Natural killer cell treated with Interleukin-12 subunit alpha and Interleukin-12 subunit beta and Interleukin-15 and Interleukin-18, amount 100 ng/mL, for 72 hours (primary cell): ENCODE measurements at places on chromosomes 2 and 18. TPM values are rescaled to one million over a fixed set of nuclear protein-coding genes. Genes with fewer than 3 reads are reported as not detected.

DNA sequence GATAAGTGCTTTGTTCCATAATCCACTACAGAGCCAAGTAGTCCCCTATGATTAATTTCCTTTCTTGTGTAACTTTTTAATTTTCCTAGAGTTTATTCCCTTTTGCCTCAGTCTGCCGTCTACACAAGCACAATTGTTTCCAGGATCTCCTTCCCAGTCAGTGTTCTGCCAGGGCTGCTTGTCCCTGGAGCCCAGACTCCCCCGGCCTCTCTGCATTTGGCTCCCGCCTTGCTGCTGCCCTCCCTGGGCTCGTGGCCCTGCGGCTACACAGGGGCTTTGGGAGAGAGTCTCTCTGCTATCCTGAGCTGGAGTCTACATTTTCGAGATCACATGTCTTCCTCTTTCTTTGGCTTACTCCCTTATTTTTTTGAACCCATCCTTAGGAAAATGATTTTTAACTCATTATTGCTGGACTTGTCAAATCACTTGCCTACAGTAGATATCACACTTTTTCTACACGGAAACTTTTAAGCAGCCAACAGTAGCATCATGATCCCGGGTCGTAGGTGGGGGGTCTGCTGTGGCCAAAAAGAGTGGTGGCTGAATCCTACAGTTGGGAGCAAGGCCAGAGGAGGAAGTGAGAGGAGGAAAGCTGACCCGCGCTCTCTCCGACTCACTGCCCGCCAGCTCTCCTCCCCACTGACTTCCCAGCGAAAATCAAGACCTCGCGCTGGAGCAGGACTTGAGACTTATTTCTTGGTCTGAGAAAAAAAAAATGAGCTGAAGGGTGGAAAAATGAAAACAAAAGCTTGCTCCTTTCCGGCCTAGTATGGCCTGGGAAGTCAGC, 9.4 kb downstream of the FBLN7 start:
- no peak overlapping the region for H3K4me3 ChIP-seq
- no peak overlapping the region for H3K27ac ChIP-seq
- H3K36me3 ChIP-seq: no peaks in the 10 kb centered on the region
- H3K4me1 ChIP-seq: no peaks in the 10 kb centered on the region
- H3K27me3 ChIP-seq: peaks cover 6% of the 10 kb centered on the region

DNA sequence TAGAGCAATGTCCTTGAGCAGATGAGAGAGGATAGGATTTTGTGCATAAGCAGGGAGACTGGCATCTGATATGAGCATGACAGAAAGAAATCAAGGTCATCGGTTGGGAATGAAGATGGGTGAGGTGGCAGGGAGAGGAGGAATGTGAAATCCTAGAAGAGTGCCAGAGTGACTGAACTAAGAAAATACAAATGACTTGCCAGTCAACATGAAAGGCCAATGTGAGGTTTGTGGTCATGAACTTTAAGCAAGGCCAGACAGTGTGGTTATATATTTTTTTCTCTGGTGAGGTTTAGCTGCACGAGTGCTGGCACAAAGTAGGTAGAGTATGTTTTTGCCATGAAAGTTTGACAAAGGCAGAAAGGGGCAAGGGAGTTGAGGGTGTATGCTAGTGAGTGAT, 21.2 kb downstream of the QPCT start:
- DNase-seq: no peak
- peaks cover 8% of the 10 kb centered on the region for H3K27me3 ChIP-seq
- H3K27ac ChIP-seq: no peak overlapping the region
- no peaks in the 10 kb centered on the region for H3K36me3 ChIP-seq
- peaks cover 10% of the 10 kb centered on the region for H3K4me1 ChIP-seq

DNA sequence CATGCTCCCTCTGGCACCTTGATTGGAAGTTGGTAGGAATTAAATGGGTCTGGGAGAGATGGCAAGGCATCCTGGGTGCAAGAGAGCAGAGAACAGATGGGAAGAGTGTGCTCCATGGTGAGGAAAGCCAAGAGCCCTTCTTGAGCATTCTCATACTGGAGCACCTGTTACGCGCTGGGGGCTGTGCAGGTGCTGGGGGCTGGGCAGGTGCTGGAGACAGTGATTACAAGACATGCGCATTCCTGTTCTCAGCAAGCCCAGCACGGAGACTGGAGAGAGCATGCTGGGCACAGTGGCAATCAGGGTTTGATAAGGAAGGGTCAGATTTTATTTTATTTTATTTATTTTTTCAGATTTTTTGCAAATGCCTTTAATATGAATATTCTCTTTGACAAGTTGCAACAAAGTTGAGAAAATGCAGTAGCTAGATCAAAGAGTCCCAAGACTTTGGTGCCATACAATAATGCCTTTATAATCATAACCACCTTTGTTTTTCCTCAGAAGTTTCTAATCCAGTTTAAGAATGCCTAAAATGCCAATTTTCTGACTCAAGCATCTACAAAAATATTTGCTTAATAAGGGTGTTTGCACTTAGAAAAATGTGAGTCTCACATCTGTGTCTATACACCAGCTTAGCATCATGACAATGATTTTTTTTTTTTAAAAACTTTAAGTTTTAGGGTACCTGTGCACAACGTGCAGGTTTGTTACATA, 193.3 kb downstream of the RNF152 start:
- no peak overlapping the region for H3K4me3 ChIP-seq
- H3K27me3 ChIP-seq: peaks cover 21% of the 10 kb centered on the region
- DNase-seq: no peak
- no peak overlapping the region for H3K27ac ChIP-seq

DNA sequence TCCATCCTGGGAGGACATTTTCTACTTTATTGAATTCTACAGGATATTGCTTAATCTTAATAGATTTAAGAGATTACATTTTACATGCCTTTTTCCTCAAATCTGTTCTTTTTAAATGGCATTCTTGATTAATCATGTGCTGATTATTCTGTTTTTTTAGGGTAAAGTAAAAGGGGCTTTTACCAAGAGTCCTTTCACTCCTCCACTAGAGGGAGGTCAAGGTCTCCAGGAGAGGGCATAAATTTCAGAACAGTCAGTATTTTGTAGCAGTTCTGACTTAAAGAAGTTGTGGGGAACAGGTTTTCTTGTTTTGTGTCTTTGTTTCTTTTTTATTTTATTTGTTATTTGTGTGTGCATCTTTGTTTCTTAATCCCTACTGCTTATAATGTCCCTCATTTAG, 25.4 kb downstream of the WDR75 start:
- DNase-seq: no peak
- no peaks in the 10 kb centered on the region for H3K27me3 ChIP-seq
- H3K4me1 ChIP-seq: no peaks in the 10 kb centered on the region
- H3K4me3 ChIP-seq: no peak overlapping the region
- peaks cover 40% of the 10 kb centered on the region for H3K36me3 ChIP-seq
- no peak overlapping the region for H3K27ac ChIP-seq

DNA sequence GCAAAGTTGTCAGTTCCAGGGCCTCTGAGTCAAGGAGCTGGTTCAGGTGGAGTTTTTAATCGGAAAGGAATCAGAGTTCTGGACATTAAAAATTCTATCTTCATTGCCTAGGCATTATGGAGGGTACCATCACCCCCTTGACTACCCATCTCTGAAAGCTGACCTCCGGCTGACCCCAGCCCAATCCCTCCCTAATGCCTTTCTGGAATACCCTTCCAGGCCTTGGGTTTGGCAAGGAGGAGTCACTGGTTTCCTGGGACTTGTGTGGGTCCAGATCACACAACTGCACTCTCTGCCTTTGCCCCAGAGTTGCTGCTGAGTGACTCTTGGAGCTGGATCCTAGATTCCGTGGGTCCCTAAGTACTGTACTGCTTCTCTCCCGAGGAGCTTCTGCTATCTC, 1.0 kb upstream of the OSR1 start:
- H3K4me3 ChIP-seq: no peak overlapping the region
- no peaks in the 10 kb centered on the region for H3K36me3 ChIP-seq
- DNase-seq: no peak
- peaks cover 41% of the 10 kb centered on the region for H3K4me1 ChIP-seq
- H3K27me3 ChIP-seq: peaks cover 62% of the 10 kb centered on the region
- no peak overlapping the region for H3K27ac ChIP-seq

- H3K4me1 ChIP-seq: no peaks in the 10 kb centered on the region
- no peak overlapping the region for H3K27ac ChIP-seq
- H3K4me3 ChIP-seq: no peak overlapping the region
- DNase-seq: no peak
- H3K36me3 ChIP-seq: no peaks in the 10 kb centered on the region
Observed at GRCh38 chr18:36296650-36297416, 680 bp upstream of the FHOD3 start.

The ANKRD30B gene
- total RNA-seq: not detected

DNA sequence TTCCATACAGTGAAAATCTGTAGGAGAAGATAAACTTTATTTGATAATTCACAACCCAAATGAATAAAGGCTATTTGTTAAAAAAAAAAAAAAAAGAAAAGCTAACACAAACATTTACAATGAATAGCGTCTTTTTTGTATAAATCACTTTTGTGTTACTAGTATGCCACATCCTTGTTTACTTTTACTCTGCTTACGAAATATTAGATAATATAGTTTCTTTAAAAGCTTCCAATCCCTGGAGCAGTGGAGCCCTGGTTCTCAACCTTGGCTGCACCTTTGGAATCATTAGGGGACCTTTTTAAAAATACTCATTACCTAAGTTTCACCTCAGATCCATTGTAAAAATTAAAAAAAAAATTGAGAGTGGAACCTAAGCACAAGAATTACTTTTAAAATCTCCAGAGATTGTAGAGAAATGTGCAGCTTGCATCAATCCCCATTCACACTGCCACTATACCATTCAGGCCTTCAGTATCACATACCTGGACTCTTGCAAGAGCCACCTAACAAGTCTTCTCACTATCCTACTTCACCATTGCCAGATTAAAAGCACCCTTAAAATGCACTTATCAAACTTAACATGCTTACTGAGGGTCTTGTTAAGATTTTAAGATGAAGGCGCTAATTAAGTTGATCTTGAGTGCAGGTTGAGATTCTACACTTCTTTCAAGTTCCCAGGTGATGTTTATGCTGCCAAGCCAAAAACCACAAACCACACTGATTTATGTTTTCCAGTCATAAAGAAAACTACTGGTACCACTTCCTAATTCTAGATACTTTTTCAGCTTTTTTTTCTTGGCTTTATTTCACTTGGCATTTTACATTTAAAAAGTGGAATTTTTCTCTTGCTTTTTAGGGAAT, 59.7 kb upstream of the ZC3H15 start:
- H3K27me3 ChIP-seq: no peaks in the 10 kb centered on the region
- DNase-seq: no peak
- no peak overlapping the region for H3K4me3 ChIP-seq
- H3K36me3 ChIP-seq: no peaks in the 10 kb centered on the region

The ACTG2 gene
- not detected for total RNA-seq

- H3K4me3 ChIP-seq: no peak overlapping the region
- no peaks in the 10 kb centered on the region for H3K4me1 ChIP-seq
Observed at GRCh38 chr2:122105171-122105876, 349.9 kb downstream of the TSN start.

DNA sequence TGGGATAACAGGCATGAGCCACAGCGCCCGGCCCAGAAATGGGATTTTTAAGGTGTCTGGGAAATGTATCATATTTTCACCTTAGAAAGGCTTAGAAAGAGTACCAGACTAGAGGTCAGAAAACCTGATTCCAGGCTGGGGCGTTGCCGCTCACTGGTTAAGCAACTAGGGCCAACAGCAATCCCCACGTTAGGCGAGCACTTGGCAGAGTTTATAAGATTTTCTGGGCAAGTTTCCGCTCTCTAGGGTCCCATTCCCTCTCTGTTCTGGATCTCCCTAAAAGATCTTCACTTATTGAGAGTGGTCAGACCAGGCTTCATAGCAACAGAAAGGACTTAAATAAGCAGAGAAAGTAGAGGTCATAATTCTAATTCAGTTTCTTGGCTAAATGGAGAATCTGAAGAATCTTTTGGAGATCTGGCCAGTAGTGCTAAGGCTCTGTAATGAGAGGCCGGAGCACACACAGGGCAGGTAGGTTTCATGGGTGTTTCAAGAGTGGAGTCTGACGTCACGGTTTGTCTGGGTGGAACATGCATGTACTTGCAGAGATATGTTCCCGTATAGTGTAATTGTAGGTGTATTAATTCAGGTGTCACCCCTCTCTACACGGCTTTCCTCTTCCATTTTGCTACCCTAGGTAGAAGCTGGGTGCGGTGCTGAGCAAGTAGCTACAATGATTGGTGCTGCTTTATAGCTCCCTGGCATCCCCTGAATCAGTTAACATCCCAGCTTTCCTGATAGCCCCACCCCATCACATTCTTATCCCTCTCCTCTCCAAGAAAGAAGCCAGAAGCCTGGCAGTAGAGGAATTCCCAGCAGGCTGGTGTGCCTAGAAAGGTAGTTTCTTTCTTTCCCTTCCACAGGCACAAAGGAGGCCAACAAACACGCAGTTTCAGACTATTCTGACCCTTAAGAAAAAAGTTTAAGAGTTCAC, 4.4 kb upstream of the SMAD7 start:
- no peaks in the 10 kb centered on the region for H3K36me3 ChIP-seq
- no peak overlapping the region for H3K27ac ChIP-seq
- peaks cover 16% of the 10 kb centered on the region for H3K4me1 ChIP-seq
- H3K27me3 ChIP-seq: peaks cover 2% of the 10 kb centered on the region
- DNase-seq: no peak

- no peak overlapping the region for H3K4me3 ChIP-seq
- H3K27ac ChIP-seq: no peak overlapping the region
- H3K27me3 ChIP-seq: no peaks in the 10 kb centered on the region
- H3K36me3 ChIP-seq: no peaks in the 10 kb centered on the region
Observed at GRCh38 chr2:59322005-59322404, 1080.9 kb upstream of the FANCL start.

The UPP2 gene
- not detected for total RNA-seq

DNA sequence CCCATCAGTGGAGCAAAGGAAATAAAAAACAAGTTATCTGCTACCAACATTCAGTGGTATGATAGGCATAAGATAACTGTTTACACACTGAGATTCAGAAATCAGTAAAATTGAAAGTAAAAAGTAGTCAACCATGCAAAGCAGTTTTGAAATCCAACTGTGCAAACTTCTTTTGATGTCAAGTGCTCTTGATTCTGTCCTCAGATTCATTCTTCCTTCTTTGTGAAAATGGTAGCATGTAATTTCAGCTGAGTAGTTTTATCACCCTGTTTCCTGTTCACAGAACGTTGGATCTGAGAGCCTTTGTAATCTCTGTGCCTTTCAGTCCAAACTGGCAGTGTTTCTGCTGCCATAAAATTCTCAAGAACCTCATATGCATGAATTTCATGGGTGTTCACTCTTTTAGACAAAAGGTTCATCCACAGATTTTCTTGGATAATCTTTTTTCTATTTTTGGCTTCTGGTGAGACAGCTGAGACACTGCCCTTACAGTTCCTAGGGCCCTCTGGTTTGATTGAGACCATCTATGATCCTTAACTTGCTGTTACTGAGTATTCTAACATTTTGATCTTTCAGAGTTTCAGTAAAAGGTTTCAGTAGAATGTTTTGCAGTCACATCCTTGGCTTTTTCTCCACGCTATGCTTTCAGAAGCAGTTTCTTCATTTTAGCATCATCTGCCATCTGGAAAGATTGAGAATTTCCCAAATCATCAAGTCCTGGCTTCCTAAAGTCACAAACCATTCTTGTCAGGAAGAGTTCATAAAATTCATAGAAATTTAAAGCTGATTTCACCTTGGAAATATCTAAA, 272.3 kb upstream of the EPHA4 start:
- DNase-seq: no peak
- no peak overlapping the region for H3K4me3 ChIP-seq
- no peak overlapping the region for H3K27ac ChIP-seq
- no peaks in the 10 kb centered on the region for H3K4me1 ChIP-seq

GRCh38 chr18:57343833-57344232, 8.5 kb upstream of the ST8SIA3 start:
- no peak for DNase-seq
- H3K36me3 ChIP-seq: no peaks in the 10 kb centered on the region
- H3K27ac ChIP-seq: no peak overlapping the region
- H3K4me1 ChIP-seq: no peaks in the 10 kb centered on the region

GRCh38 chr2:148922776-148923475, 47.9 kb downstream of the KIF5C start:
- no peak for DNase-seq
- H3K27me3 ChIP-seq: no peaks in the 10 kb centered on the region
- no peak overlapping the region for H3K4me3 ChIP-seq
- no peak overlapping the region for H3K27ac ChIP-seq
- peaks cover 12% of the 10 kb centered on the region for H3K36me3 ChIP-seq
- peaks cover 20% of the 10 kb centered on the region for H3K4me1 ChIP-seq

The LDLRAD4 gene
- total RNA-seq: 16.3 TPM
